ENCODE measurements at places on chromosomes 5 and 9. TPM values are rescaled to one million over a fixed set of nuclear protein-coding genes. Genes with fewer than 3 reads are reported as not detected.

Gene ROPN1L
- total RNA-seq = 2.2 TPM

Gene ASS1
- 6.9 TPM for total RNA-seq

Gene TPPP
- total RNA-seq = 22.2 TPM

Gene ATOX1
- 41.9 TPM for total RNA-seq

Gene SURF2
- 14.1 TPM for total RNA-seq

Gene LHX2
- 182 TPM for total RNA-seq

Gene TLX3
- total RNA-seq = not detected

Gene OR1Q1
- total RNA-seq = not detected

Gene PCDHAC2
- total RNA-seq = 55.1 TPM

Gene GRXCR2
- not detected for total RNA-seq

Gene TERT
- total RNA-seq = not detected

Gene GARNL3
- 138 TPM for total RNA-seq

Gene TTC16
- not detected for total RNA-seq

Gene ARHGEF37
- total RNA-seq = 1.3 TPM

Gene CCNO
- not detected for total RNA-seq

Gene SCGB3A2
- not detected for total RNA-seq

Gene STK10
- 19.1 TPM for total RNA-seq

Gene OR1L1
- not detected for total RNA-seq

Gene TAF1L
- 0.31 TPM for total RNA-seq

Gene GADD45G
- total RNA-seq = 13.8 TPM

Gene CDKN2AIPNL
- total RNA-seq = 30.0 TPM

Gene CDX1
- not detected for total RNA-seq

Gene ANKRD18A
- 8.1 TPM for total RNA-seq

Gene GDF9
- total RNA-seq = 0.94 TPM
